CMK (cell line): ENCODE measurements at places on chromosomes 1 and 21.

- DNase-seq: no peak
Measured at GRCh38 chr1:45306319-45306718, 20.4 kb upstream of the HPDL start.

- no peak for DNase-seq
Measured at GRCh38 chr1:36118447-36119204, 6.4 kb downstream of the COL8A2 start.

DNA sequence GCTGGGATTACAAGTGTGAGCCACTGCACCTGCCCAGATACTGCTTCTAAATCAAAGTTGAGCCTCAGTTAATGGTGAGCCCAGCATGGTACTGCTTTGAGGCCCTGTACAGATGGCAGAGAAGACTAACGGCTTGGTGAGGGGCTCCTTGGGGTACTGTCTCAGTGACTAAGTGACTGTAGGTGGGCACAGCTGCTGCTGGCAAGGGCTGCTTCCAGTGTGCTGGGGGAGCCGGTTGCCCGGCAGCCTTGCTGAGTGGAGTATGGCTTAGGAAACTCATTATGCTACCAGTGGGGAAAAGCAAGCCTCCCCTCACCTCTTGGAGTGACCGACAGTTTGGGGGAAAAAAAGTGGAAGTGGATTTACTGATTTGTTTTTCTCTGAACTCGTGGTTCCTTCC lies 23.6 kb upstream of the ARHGEF10L start:
- DNase-seq: no peak

- DNase-seq: peak; percentile 45
Measured at GRCh38 chr1:36083635-36084496, at the start of gene TEKT2. Gene TEKT2 (plus strand): TSS chr1:36084094. CDS start chr1:36084922, 828 bp downstream.

- DNase-seq: no peak
Measured at GRCh38 chr1:204574865-204575163, 58.6 kb downstream of the MDM4 start.

DNA sequence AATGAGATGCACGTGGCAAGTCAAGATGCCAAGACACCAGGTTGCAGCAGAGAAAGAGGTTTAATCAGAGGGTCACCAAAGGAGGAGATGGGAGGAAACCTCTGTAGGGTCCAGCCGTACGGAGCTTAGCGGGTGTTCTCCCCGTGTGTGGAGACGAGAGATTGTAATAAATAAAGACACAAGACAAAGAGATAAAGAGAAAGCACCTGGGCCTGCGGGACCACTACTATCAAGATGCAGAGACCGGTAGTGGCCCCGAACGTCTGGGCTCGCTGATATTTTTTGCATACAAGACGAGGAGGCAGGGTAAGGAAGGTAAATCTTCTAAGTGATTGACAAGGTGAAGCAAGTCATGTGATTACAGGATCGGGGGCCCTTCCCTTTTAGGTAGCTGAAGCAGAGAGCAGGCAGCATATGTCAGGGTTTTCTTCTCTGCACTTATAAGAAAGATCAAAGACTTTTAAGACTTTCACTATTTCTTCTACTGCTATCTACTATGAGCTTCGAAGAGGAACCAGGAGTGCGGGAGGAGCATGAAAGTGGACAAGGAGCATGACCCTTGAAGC lies 41.2 kb upstream of the TDRD10 start:
- DNase-seq: no peak
